Neural cell (in vitro differentiated cells): ENCODE measurements at places on chromosomes 7 and 10. TPM values are rescaled to one million over a fixed set of nuclear protein-coding genes. Genes with fewer than 3 reads are reported as not detected.

HOXA3 gene
- not detected in 2 replicates for polyA plus RNA-seq

MEOX2 gene
- not detected in 2 replicates for polyA plus RNA-seq

PLAC9 gene
- polyA plus RNA-seq = not detected in 2 replicates

FGF8 gene
- 6.0 and 6.1 TPM in 2 replicates for polyA plus RNA-seq

RBP4 gene
- polyA plus RNA-seq = 0.73 and 1.9 TPM in 2 replicates

GGCT gene
- polyA plus RNA-seq = 39.8 and 40.5 TPM in 2 replicates

IGFBP1 gene
- polyA plus RNA-seq = not detected in 2 replicates

GRM3 gene
- 15.9 TPM in 2 replicates for polyA plus RNA-seq

FBXL13 gene
- 0.57 and 1.7 TPM in 2 replicates for polyA plus RNA-seq

BBS9 gene
- polyA plus RNA-seq = 8.4 and 9.8 TPM in 2 replicates
